ENCODE measurements at places on chromosomes 1 and 21. TPM values are rescaled to one million over a fixed set of nuclear protein-coding genes. Genes with fewer than 3 reads are reported as not detected.

The TRIM17 gene
- total RNA-seq = under 0.01 TPM

The ZSCAN20 gene
- total RNA-seq = 11.2 TPM

The AADACL3 gene
- not detected for total RNA-seq

The DENND2C gene
- 8.8 TPM for total RNA-seq

The STUM gene
- not detected for total RNA-seq

The FCMR gene
- 0.29 TPM for total RNA-seq

The SPRR2B gene
- total RNA-seq = not detected

The GALNT2 gene
- 83.2 TPM for total RNA-seq

The C1orf87 gene
- not detected for total RNA-seq

The CSF1 gene
- total RNA-seq = 38.0 TPM

The TIE1 gene
- total RNA-seq = not detected

The THEM5 gene
- total RNA-seq = not detected

The IGSF9 gene
- total RNA-seq = under 0.01 TPM

The KIF14 gene
- total RNA-seq = 1.8 TPM

The NT5C1A gene
- total RNA-seq = not detected

The GCSAML gene
- not detected for total RNA-seq

The MARK1 gene
- 0.72 TPM for total RNA-seq
